Activated naive CD8-positive, alpha-beta T cell treated with anti-CD3 and anti-CD28 coated beads, Interleukin-2, amount 50 U/mL, for 16 hours (primary cell): ENCODE measurements at places on chromosomes 1 and 21.

GRCh38 chr1:45765999-45766792 is 15.7 kb upstream of the IPP start:
- no peak for DNase-seq

- DNase-seq = no peak
Measured at GRCh38 chr1:82059959-82060358, 259.2 kb downstream of the ADGRL2 start.

DNA sequence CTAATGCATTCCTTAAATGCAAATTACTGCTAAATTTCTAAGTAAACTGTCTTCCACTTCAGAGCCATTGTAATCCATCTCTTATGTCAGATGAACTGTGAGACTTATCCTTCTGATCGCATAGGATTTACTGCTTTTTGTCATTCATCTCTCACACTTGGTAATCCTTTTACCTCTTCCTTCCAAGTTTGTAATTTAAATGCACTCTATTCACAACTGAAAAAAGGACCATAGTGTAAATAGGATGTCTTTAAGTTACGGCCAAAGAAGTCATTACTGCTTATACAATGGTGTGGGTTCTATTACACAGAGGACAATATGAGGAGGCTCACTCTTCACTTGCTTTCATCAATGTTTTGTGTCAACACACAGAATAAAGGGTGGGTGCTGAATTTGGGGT is 393.3 kb downstream of the PTBP2 start:
- no peak for DNase-seq

DNA sequence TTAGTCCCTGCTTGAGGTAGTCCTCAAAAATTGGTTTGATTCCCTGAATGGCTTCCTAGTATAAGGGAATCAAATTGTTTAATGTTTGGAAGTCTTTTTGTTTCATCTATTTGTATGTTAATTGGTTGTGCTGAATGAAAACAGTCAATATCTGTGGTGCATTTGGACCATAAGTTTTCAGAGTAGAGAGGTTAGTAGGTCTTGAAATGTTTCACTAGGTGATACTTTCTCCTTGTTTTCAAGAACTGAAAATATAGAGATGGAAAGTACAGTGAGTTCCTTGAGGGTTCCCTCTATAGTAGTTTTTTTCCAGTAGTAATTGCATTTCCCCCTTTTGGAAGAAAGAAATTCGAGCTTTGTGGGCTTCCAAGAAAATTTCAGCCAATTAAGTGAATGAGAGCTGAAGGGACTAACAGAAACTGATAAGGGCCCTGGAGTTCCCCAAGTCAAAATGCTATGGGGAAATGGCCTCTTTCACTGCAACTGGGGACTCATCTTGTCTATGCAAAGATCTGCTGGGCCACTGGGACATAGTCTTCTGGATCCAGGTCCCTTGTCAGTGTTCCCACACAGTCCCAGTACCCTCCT is 18.6 kb upstream of the CEP350 start:
- DNase-seq = no peak

- DNase-seq = peak; percentile 62
Measured at GRCh38 chr1:155911156-155912055, at the start of gene RIT1. Gene RIT1 (minus strand): TSS chr1:155911349. CDS start chr1:155910761, 588 bp downstream.

- no peak for DNase-seq
Measured at GRCh38 chr21:45885597-45885929, 96.0 kb upstream of the COL6A1 start.

- no peak for DNase-seq
Measured at GRCh38 chr1:235054466-235054865, 74.2 kb downstream of the TOMM20 start.

DNA sequence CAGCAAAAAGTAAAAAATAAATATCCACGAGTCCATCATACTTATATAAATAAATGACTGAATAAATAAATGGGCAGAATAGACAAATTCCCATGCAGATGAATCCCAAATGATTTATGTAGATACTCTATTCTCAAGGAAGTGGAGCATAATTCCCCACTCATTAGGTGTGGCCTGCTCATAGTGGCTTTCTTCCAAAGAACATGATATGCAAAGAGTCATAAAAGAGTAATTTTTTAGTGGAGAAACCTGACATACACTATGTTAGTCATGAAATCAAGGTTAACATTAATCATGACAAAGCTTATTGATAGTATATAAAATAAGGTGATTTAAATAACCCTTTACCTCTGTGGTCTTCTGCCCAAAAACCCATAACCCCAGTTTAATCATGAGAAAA is 298.9 kb downstream of the DPYD start:
- DNase-seq = no peak

DNA sequence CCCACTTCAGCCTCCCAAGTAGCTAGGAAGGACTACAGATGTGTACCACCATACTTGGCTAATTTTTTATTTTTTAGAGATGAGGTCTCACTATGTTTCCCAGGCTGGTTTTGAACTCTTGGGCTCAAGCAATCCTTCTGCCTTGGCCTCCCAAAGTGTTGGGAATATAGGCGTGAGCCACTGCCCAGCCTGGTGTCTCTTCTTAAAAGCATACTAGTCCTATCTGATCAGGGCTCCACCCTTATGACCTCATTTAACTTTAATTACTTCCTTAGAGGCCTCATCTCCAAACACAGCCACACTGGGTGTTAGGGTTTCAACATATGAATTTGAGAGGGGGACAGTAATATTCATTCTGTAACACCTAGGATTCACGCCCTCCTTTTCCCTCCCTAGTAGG is 130.9 kb downstream of the GLIS1 start:
- no peak for DNase-seq

DNA sequence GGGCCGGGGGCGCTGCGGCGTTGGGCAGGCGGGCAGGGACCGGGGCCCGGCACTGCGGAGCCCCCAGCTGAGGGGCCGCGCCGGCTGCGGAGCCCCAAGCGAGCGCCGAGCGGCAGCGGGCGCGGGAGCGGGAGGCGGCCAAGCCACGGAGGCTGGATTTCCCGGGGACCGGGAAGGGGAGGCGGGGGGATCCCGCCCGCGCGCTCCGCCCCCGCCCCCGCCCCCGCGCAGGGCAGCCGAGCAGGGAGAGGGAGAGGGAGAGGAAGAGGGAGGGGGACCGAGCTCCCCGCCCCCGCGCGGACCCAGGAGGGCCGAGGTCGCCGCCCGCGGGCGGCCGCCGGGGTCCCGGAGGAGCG is at the start of gene DLGAP3:
Gene DLGAP3, minus strand, starts transcription at position 154 of the 356 bp plus-strand sequence. CDS start 24,267 bp downstream, outside the sequence.
- DNase-seq = no peak

DNA sequence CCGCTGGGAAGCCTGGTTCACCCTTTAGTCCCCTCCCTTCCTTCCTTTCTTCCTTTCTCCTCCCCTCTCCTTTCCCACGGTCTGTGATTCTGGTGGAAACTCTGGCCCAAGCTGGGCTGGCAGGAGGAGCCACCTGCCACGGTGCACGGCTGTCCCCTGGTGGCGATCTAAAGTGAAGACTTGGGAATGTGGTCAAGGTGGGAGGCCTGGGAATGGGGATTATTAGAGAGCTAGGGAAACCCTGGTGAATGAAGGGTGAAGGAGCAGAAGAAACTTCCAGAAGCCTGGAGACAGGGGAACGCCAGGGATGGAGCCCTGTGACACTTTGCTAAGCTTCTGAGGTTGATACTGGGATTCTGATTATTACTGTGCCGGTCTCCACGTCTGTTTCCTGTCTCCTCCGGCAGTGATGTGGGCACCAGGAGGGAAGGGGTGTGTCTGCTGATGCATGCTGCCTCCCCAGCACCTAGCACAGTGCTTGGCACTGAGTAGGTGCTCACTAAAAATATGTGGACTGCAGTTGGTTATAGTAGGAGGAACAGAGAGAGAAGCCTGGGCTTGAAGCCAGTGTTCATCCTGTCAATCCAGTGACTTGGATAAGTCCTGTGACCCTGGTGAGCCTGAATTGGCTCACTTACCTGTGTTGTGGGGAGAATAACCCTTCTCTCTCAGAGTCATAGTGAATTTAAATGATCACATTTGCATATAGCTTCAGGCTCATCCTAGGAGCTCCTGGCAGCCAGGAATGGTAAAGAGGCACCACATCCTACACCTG is 71.2 kb upstream of the NBPF3 start:
- peak; percentile 17 for DNase-seq

DNA sequence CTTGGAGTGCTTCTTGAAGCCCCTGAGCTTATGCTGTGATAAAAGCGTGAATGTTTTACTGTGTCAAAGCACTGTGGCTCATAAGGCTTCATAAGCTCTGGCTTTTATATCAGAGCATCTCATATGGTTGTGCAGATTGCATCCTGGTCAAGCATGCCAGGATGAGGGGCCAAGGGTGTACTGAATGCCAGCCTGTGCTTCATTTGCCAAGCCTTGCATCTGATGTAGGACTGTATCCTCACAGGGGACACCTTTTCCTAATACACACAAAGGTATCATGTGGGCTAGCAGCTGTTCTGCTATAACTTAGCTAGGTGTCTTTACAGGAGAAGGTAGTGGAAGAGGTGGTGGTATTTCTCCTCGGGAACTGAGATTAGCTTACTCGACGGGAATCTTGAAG is 134.7 kb downstream of the ST6GALNAC3 start:
- no peak for DNase-seq

DNA sequence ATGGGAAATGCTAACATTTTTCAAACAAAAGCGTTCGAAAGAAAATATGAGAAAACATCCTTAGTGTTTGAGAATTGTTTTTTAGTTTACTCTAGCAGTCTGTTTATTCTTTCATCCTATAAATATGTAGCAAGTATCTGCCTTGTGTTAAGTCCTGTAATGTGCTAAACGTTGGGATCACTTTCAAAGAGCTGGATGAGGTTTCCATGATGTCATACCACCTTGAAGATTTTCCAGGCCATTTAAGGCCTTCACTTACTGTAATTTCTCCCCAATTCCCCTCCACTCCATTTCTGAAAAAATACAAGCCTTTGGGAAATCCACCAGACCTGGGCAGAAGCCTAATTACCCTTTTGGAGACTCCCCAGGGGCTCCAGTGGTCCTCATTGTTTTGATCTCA is 24.2 kb upstream of the CTBS start:
- DNase-seq = no peak

DNA sequence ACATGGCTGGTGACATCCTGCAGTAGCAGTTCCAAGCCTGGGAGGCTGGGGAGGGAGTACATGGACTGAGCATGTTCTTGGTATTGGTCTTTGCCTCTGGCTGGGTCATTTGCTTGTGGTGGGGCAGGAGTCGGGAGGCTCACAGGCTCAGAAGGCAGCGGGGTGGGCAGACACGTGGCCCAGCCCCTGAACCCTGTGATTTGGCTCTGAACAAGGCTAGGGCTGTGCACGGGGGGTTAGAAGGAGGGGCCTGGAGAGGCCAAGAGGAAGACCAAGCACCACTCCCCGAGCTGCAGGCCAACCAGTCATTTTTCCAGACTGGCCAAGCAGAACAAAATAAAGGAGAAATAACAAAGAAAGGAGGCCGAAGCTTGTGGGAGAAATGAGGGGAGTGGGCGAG is 9.7 kb upstream of the PRELP start:
- no peak for DNase-seq

DNA sequence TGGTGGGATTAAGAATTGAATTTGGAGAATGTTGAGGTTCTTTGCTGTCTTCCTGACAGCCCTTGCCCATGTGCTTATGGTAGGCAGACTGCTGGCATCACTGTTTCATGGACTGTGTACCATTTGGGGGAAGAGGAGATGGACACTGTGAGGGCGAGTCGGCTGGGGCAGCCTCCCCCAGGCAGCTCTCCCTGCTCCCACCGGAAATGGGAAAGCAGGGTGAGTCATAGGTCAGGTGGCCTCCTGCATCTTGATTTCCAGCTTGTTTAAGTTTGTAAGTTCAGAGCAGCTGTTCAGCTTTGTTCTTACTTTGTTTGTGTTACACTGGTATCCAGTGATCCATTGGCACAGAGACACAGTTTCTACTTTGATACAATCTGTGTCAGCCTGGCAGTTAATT is 87.2 kb upstream of the CNIH3 start:
- no peak for DNase-seq

DNA sequence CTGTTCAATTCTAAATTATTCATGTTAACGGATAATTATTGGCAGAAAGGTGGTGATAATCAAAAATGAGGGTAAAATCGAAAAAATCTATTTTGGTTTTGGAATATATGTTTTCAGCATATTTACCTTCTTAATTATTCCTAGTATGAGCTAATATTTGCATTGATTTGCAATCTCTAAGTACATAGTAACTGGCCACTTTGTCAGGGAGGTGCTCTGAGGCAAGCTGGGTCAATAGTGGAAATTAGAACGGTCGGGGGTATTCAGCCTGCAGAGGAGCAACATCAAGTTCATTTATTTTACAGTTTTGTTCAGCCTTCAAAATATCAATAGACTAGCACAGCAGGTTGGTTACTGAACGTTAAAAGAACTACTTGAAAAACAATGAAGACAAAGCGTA is 1.8 kb downstream of the OTUD7B start:
- DNase-seq = no peak

DNA sequence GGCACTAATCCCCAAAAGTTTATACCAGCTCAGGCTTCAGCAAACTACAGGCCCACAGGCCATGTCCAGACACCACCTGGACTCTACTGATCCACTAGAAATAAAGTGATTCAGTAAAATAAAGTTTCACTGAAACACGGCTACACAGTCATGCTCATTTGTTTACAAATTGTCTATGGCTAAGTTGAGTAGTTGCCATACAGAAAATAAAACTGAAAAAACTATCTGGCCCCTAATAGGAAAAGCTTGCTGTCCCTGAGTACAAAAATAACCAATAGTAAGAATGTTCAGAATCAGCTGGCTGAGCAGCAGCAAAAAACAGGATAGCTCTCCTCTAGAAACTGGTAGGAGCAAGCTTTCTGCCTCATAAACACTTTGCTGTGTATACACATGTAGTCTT is 221.5 kb downstream of the RERE start:
- DNase-seq = no peak

GRCh38 chr1:52633291-52633754 is 355 bp downstream of the SHISAL2A start:
- no peak for DNase-seq

DNA sequence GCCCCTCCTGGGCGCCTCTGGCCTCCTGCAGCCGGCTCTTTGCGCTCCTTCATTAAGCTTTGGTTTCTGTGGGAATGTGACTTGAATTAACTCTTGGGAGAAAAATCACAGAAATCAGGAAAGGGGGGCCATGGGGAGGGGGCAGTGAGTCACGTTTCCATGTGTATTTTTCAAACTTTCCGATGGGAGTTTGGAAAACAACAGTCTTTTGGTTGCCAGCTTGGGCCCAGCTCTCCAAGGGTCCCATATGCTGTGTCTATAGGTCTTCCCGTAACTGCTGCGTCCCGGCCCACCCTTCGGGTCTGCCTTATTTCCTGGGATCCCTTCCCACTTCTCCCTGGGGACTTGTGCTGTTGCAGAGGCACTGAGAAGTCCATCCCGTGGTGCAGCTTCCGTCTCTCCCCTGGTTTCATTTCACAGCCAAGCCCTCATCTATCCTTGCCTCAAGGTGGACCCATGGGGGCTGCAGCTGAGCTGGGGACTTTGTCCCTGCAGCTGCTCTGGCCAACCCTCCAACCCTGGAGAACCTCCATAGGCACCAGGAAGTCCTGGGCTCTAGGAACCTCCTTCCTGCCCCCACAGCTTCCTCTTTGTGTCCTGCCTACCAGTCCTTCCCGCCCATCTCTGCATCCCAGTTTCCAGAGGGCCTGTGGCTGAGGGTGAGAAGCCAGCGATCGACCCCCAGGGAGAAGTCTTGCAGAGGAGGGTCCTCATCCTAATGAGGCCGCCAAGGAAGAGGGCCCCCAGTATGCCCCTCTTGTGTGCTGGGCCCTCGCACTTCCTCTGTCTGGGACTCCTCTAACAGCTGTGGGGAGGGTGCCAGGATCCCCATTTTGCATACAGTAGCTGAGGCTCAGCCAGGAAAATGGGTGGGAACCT is 11.6 kb upstream of the LMNA start:
- no peak for DNase-seq

GRCh38 chr1:242401937-242402336 is 122.6 kb downstream of the PLD5 start:
- DNase-seq = no peak

- no peak for DNase-seq
Measured at GRCh38 chr1:231990388-231990787, 363.8 kb downstream of the DISC1 start.
